Glomerular endothelial cell (primary cell): ENCODE measurements at places on chromosomes 5 and 9. TPM values are rescaled to one million over a fixed set of nuclear protein-coding genes. Genes with fewer than 3 reads are reported as not detected.

CREBRF gene
- total RNA-seq, result 7.7 and 8.8 TPM in 2 replicates

ANKRD34B gene
- 0.05 and 0.06 TPM in 2 replicates for total RNA-seq

PCDHB14 gene
- 1.6 and 6.7 TPM in 2 replicates for total RNA-seq

PCDHA3 gene
- 0.05 and 0.35 TPM in 2 replicates for total RNA-seq

GRCh38 chr9:27377811-27378456 lies 81.0 kb upstream of the EQTN start:
- DNase-seq, result no peak

DNA sequence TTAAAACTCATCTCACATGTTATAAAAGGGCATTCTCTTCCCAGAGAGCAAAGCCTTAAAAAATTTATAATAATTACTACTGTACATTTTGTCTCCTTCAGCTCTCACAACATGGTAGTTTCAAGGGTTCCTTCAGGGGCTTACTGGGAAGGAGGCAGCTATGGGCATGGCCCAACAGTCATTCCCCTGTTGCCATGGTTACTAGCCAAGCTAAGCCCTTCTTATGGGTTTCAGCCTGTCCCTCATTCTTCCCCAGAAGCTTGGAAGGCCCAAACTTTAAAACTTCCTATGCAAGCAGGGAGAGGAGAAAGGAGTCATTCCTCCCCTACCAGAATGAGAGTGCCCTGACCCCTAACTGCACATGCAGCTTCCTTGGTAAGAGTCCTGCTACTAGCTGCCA lies 82.2 kb upstream of the CNTLN start:
- no peak for DNase-seq

- DNase-seq, result no peak
Measured at GRCh38 chr5:178667688-178668087, 40.8 kb upstream of the CLK4 start.

- no peak for DNase-seq
Measured at GRCh38 chr5:61970218-61970617, 335.8 kb upstream of the KIF2A start.

DNA sequence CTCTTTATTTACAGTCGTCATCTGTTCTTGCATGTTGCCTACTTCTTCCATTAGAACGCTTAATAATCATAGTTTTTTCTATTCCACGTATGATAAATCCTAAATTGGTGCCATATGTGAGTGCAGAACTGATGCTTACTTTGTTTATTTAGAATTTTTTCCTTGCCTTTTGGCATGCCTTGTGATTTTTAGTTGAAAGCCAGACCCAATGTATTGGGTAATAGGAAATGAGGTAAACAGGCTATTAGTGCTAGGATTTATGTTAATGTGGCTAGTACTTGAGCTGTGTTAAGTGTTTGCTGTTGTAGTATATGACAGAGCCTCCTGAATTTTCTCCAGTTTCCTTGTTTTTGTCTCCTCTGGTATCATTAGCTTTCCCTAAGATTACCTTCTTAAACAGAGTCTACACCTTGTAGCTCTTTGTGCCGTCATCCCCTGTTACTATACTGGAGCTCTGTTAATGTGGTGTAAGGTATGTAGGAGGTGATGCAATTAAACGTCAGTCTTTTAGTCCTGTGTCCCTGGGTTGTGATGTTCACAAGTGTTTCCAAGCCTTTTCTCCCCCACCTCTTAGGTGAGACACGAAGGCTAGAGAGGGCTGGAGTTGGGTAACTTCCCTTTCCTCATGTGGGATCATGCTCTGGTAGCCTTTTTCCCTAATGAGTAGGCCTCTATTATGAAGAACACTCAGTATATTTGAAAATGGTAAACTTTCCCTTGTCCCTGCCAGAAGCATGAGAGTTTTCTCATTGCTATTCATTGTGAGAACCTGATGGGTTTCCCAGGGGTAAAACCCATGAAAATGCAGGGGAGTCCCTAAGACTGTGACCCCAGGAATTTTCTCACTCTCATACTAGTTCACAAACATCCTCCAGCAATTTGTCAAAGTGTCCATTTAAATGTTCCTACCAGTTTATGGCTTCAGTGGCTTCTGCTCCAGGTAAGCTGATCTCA lies 21.2 kb downstream of the SPATA31D3 start:
- no peak for DNase-seq

- DNase-seq, result no peak
Measured at GRCh38 chr5:82785882-82786509, 291.2 kb downstream of the TMEM167A start.
